ENCODE measurements at places on chromosomes 3 and 15.

GRCh38 chr3:144754076-144754783, 782.6 kb downstream of the DIPK2A start:
- DNase-seq, result no peak

DNA sequence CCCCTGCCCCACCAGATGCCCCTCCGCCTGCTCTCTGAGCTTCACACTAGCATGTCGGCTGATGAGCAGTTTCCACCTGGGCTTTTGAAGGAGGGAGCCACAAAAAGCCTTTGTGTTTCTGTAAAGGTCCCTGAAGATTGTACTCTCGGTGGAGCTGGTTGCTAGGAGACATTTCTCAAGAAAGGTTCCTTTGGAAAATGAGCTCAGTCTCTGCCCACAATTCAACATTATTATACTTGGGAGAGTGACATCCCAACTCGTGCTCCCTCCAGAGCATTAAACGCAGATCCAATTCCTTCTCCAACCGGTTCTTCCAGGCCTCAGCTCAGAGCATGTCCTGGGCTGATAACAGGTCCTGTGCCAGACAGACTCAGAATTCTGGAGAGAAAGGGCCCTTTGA, 26.8 kb upstream of the FAM107A start:
- no peak for DNase-seq

GRCh38 chr3:71305231-71306206, 278.0 kb downstream of the FOXP1 start:
- no peak for DNase-seq

DNA sequence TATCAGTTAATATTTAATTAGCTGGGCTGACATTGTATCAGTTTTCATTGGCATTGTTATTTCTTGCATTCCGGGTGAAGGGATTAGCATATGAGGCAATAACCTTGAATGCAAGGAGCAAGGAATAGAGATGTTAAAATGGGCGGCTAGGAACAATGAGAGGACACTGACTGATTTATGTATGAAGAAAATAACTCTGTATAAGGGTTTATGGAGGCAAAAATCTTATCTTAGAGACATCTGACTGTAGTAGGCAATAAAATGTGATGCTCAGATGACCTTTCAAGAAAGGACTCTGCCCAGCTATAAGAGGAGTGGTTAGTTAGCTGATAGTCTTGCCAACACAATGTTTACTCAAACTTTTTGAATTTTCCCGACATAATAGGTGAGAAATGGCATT, 158.3 kb downstream of the EFHB start:
- no peak for DNase-seq

GRCh38 chr15:80945605-80946004, 44.0 kb downstream of the MESD start:
- DNase-seq, result no peak

- no peak for DNase-seq
Measured at GRCh38 chr3:166100730-166101129, 263.5 kb upstream of the BCHE start.

DNA sequence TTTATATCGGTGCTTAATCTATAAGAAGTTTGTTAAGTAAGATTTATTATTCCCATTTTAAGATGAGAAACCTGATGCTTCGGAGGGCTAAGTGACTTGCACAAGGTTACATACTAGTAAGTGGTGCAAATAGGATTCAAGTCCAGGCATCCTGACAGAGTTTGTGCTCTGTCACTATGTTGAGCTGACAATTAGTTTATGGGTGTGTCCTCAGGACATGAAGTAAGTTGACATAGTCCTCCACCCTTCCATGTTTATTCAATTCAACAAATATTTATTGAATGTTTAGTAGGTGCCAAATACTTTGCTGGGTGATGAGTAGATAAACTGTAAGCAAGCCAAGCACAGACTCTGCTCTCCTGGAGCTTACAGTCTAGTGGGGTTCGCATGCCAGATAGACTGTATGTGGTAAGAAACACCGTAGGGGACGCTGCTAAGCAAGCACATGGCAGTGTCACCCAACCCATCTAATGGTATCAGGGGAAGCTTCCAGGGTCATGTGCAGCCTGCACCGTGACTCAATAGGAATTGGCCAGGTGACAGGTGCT, 342.7 kb upstream of the SATB1 start:
- no peak for DNase-seq

DNA sequence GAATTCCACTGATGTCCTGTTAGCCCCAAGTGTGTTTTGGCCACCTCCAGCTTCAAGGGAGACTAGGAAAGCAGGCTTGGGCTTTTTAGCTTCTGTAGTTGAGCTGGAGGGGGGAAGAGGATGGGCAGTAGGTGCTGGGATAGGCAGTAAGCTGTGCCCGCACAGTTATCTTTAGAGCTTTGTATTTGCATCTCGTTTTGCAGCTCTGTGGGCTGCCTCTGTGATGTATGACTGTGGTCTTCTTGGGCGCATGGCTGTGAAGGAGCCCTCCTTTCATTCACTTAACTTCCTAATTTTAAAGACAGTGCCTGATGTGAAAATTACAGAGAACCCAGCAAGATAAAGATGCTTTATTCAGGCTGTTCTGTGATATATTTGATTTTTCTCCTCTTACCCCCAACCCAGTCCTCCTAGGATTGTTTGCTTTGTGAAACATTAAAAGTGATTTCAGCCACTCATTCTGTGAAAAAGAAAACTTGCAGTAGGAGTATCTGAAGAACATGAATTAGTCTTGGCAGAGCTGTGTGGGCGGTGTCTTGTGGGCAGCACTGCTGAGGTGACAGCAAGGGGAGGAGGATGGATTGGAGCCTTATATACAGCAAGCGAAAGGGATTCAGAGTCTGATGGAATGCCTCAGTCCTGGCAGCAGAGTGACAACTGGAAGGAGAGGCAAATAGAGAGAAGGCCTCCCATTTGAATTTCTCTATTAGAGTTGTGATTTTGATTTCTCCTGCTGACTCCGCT, 74.3 kb downstream of the LARS2 start:
- DNase-seq, result no peak

DNA sequence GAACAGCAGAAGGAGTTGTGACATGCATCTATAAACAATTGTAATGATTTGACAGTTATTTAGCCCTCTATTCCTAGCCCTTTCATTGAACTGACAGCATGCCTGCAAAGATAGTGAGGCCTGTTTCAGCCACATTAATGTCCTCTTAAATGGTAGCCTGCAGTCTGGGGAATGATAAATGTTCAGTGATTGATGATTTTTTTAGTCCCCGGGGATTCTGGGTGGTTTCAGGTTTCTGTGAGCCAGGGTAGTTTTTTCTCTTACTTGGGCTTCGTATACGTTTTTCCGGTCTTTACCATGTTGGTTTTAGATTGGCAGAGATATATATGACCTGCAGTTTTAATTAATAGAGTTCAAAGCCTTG, 172.0 kb downstream of the TCF12 start:
- no peak for DNase-seq

DNA sequence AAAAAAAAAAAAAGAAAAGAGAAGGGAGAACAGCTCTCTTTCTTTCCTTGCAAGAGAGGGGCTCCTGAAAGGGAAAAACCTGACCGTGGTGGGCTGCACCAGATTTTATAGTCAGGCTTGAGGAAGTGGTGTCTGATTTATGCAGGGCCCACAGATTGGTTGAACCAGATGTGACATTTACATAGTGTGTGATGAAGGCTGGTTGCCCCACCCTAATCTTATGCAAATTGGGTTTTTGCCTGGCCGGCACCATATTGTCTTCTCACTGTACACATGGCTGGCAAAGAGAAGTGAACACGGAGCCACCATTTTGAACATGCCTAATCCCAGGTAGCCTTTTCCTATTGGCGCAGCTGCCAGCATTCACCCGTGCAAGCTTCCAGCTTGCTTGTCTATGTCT, 154.4 kb downstream of the OXSM start:
- no peak for DNase-seq

- no peak for DNase-seq
Measured at GRCh38 chr3:5531741-5532290, 344.3 kb downstream of the EDEM1 start.

- peak; percentile 62 for DNase-seq
Measured at GRCh38 chr3:112136959-112137693, 4.1 kb upstream of the GCSAM start.

DNA sequence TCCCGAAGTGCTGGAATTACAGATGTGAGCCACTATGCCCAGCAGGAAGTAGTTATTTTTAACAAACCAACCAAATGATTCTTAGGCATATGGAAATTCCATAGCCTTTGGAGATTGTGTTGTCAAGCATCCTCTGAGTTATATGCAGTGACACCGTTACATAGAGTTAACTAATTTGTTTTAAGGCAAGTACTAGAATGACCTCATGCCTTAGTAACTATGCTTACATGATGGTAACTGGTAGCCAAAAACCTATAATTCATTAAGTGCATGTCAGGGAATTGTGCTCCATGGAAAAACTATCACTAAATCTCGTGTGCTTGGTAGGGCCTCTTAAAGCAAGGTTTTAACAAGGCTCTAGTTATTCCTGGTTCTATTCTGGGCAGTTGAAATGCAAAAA, 392.8 kb downstream of the TUSC7 start:
- no peak for DNase-seq

DNA sequence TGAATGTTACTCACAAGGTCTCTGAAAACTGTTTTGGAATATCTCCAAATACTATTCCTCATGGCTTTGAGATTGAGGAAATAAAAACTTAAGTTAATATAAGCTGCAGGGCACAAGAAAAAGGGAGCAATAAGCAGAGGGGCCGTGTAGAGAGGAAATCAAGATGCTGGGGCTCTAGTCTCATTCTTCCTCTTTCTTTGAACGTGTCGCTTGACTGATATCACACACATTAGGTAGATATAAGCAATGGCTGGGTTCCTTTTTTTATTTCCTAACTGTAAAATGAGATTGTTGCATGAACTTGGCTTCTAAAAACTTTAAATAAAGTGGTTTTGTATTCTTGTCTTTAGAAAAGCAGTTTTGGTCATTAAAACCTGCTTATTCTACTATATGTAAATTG, 326.7 kb upstream of the ROPN1 start:
- no peak for DNase-seq

DNA sequence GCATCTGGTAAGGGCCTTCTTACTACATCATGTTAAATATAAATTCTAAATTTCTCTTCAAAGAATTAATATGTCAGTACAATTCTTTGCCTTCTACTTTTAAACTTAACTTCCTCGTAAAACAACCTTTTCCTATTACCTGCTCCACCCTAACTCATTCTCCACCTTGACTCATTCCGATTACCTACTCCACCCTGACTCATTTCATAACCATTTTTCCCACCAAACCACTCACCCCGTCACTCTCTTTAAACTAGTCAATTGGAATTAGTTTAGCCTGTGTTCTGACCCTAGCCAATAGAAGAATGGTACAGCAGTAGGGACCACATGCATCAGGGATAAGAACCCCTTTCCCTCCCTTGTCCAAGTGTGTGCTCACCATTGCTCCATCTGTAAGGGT, 65.6 kb downstream of the PLSCR2 start:
- DNase-seq, result no peak

DNA sequence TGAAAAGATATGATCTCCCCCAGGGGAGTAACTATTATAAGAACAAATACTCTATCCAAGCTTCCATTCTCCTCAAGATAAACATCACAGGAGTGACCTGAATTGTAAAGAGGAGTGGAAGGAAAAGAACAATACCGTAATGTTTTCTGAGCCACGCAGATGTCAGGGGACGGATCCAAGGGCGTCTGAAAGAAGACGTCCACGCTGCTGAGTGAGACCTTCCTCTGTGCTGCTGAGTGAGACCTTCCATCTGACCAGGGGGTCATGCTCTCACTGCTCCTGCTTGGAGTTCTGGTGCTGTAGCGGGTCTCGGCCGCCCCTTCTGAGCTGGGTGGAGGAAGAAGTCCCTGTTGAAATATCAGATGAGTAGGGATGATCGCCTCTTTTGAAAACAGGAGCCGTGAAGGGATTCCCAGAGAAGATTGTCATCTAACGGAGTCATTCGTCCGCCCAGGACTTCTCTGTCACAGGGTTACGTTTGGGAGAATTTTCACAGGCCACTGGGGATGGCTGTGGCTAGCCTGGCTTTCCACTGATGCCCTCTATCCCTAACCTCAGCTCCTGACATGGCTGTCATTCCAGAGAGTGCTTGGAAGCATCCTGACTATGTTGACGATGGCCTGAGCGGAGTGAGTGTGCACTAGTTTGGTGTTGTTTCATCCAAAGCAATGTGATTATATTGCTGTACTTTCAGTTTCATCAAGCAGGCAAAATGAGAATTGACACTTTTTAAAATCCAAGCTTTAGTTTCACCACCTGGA, 184.9 kb downstream of the APBA2 start:
- DNase-seq, result no peak

DNA sequence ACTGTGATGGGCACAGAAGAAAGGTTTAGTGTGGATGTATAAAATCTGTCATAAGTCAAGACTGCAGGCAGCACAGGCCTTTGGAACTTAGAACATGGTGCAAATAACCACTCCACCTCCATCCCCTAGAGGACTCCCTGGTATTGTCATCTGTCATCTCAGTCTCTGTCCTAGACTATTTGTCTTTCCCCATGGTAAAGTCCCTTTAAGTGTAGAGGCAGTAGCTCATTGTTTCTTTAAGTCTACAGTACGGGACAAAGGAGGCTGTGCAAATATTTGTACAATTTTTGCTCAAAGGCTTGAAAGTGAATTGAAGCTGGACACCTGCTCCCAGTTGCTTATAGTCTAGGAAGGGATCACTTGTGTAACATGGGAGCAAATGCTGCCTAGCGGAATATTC, 3.2 kb upstream of the PXYLP1 start:
- no peak for DNase-seq

DNA sequence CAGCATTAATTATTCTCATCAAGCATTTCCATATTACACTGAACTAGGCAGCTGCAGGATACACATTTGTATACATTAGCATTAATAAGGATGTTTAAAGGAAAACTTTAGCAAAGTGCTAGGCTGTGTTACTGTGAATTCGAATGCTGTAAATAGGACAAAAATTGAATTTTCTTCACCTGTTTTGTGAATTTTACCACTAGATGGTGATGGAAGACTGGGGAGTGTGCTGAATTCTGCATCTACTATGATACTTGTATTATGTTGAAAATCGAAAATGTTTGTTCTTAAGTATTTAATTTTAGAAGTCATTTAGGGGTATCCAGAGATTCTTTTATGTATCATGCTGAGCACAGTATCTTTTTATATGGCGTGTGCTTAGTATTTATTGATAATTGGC, 12.3 kb upstream of the P2RY14 start:
- DNase-seq, result no peak

DNA sequence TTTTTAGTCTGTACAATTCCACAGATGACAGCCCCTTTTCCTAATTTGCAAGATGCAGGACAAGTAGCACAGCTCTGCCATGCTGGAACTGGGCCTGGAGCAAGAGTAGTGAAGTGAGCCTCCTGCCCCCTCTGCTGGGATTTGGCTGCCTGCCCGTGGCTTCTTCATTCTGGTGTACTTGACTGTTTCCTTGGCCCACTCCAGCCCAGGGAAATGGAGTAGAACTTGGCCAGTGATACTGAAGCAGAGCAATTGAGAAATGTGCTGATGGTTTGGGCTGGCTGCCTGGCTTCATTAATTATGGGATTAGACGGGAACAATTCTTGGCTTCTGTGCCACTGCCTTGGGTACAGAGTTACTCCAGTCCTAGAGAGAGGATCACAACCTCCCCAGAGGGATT, 2.8 kb downstream of the GPD1L start:
- no peak for DNase-seq

Data from T-helper 2 cell (primary cell).